Renal cortical epithelial cell (primary cell): ENCODE measurements at places on chromosomes 3 and 15. TPM values are rescaled to one million over a fixed set of nuclear protein-coding genes. Genes with fewer than 3 reads are reported as not detected.

DNA sequence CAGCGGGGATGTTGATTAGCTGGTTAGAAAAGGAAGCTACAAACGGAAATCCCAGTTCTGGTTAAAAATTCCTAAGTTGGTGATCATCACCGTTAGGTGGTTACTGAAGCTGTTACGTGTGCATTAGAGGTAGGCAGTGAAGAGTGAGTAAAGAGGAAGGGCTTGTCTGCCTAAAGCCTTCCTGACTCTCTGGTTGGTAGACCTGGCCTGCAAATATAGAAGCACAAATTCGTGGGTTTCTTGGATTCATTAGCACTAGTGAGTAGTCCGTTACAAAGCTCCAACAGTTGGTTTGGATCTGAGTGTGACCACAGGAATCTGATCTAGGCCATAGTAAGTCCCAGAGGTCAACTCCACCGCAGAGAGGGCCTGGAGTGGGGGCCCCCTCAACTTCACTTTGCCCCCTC is 174.0 kb upstream of the TP63 start:
- peak; percentile 77 for DNase-seq

GRCh38 chr3:192188218-192188835 is 539.0 kb downstream of the FGF12 start:
- DNase-seq, result peak; percentile 44

DNA sequence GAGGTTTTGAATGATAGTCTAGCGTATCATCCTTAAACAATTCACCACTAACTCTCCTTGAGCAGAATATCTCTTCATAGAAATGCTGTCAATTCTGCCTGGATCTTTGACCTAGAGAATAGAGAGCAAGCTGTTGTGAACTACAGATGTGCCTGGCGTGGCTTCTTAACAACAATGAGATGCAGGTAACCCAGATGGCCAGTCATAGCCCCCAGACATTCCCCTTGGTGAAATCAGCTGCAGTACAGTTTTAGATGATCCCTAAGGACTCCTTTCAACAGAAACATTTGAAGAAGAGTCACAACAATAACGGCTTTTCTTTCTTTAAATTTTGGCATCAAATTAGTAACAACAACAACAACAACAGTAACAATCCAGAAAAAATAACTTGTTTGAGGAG is 1041.3 kb downstream of the ROBO1 start:
- no peak for DNase-seq

DNA sequence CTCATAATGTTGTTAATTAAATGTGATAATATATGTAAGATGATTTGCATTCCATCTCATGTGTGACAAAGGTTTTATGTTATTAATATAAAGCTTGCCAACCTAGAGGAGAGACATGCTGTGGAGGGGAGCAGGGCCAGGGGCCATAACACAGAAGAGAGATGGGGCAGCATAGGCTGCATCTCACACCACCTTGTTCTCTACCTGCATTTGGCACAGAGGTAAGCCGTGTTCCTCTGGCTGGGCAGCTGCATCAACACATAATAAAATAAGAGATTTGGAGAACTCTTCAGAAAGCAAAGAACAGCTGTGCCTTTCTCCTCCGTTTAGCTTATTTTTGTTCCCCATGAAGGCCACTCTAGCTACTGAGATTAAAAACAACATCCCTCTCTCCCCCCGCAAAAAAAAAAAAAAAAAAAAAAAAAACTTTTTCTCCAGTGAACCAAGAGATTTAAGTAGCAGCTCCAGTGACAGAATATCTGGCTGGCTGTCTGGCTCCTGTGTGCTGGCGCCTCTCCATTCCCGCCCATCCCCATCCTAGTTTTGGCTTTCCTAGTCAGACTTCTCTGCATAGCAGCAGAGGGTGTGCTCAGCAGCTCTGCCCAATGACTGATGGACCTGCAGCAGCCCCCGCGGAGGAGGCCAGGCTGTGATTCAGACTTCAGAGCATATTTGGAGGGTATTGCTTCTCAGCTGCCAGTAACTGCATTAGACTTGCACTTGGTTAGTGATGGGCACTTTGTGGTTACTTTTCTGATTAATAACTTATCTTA is 52.2 kb upstream of the STXBP5L start:
- DNase-seq, result peak; percentile 14

DNA sequence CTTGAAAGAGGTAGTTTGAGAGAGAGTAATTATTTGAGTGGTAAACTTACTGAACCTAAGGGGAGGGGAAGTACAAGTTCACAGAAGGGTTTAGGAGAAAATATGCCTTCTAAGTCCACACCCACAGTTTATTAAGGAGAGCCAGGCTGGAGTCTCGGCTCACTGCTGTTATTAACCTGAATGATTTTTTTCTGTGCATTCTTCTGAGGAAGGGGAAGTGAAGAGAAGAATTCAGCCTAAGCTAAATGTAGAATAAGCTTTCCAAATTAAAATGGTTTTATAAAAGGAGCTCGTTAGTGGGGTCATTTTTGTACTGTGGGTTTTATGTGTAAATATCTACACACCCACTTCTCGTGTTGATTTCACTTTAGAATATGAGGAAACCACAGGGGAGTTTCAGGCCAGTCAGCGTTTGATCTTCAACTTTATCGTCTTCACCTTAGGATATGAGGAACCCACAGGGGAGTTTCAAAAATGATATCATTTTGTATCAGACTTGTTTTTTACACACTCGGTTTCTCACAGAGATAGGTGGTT is 1.5 kb downstream of the WHAMM start:
- peak; percentile 61 for DNase-seq

DNA sequence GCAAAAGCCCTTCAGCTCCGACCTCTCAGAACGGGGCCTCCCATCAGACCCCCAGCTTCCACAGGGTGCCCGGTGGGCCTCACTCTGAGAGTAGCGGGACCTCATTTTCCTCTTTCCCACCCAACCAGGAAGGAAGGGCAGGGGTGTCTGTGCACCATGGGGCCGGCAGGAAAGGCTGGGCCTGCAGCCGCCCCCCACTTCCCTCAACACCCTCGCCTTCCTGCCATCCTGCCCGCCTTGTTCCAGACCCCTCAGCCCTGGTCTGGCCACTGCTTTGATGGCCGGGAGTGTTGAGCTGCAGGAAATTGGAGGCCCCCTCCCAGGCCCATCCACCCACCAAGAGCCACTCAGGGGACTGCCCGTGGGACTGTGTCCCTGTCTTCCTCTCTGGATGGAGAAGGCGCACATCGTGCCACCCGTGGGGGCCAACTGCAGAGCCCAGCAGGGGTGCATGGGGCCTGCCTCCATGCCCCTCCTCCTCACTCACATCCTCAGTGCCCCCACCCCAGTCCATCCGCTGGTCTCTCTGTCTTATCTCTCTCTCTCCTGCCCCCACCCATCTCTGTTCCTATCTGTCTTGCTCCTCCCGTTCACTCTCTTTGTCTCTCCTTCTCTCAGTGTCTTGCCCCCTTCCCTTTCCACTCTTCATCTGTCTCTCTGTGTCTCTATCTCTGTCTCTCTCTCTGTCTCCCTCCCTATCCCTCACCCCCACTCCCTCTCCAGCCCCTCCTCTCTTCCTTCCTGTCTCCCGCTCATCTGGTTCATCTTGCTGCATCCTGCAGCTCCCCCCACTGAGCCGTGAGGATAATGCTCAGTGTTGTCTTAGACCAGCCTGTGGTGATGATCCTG is 1.8 kb upstream of the PLXND1 start:
- peak; percentile 21 for DNase-seq

DNA sequence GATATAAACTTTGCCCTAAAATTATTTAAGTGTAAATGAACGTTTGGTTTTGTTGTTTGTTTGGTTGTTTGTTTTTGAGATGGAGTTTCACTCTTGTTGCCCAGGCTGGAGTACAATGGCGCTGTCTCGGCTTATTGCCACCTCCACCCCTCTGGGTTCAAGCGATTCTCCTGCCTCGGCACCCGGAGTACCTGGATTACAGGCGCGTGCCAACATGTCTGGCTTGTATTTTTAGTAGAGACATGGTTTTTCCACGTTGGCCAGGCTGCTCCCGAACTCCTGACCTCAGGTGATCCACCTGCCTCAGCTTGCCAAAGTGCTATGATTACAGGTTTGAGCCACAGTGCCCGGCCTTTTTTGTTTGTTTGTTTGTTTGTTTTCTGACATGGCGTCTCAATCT is 87.9 kb upstream of the CHD2 start:
- no peak for DNase-seq

Gene SEC62
- total RNA-seq, result 28.8 and 106 TPM in 2 replicates

Gene TMEM158
- total RNA-seq, result 0.35 and 6.9 TPM in 2 replicates

Gene PLD1
- 5.9 and 20.4 TPM in 2 replicates for total RNA-seq

DNA sequence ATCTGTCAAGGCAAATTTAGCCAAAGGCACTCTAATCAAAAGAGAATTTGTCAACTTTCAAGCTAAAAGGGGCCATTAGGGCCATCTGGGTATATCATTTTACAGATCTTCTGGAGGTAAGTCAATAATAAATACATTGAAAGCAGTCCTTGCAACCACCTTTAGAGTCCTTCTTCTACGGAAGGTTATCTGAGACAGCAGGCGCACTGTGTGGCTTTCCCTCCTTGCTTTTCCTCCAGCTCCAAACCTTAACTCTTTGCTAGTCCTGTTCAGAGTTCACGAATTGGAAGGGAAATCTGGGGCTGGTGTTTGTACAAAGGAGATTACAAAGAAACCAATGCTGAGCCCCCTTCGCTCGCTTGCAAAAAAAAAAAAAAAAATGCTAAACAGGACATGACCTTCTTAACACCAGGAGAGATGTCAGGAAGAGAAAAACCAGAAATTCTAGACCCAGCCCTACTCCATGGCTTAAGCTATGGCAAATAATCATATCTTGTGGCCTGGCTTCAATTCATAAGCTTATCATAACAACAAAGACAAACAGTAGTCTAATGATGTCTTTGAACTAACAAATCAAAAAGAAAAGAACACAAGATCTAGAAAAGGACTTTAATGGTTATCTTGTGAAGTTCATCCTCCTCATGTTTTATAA is 215.7 kb downstream of the STT3B start:
- no peak for DNase-seq

DNA sequence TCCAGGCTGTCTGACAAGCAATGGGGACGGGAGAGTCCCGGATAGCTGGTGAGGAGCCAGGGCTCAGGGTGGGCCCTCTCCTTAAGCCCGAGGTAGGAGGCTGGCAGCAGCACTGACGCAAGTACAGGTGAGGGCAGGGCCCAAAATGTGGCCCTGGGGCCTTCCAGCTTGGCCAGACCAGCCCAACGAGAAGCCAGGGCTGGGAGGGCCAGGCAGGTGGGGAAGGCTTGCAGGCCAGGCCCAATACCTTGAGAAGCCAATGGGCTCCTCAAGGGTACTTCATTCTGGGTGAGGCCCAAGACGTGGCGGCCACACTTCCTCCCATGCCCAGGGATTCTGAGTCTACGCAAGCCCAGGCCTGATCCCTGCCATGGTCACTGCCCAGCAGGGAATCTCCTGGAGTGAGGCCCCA is 37.2 kb downstream of the AMOTL2 start:
- DNase-seq, result no peak

Gene GP5
- total RNA-seq, result under 0.01 and 0.10 TPM in 2 replicates

Gene GOLGA6B
- total RNA-seq, result not detected in 2 replicates

DNA sequence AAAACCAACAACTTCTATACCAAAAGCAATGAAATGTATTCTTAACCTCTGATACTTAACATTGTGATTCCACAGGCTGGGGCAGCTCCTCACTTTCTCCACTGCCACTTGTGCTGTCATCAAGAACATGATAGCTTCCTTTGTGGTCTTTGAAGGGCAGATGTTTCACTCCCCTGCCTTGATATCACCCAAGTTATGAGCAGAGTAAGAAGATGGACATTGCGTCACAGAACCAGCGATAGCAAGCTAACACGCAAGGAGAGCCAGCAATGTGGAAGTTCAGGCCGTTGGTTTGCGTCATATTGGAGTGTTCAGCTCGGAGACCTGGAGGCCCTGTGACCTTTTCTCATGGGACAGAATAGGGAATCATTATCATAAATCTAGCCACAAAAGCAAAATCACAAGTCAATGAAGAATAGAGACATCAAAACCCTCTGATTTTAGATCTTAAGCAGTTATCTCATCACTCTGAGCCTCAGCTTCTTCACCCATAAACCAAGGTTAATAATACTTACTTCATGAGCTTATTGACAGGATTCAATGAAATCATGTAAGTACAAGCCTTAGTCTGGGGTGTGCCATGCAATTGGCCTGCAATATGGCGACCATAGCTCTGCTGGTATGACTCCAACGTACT is 183.8 kb upstream of the THBS1 start:
- DNase-seq, result no peak

DNA sequence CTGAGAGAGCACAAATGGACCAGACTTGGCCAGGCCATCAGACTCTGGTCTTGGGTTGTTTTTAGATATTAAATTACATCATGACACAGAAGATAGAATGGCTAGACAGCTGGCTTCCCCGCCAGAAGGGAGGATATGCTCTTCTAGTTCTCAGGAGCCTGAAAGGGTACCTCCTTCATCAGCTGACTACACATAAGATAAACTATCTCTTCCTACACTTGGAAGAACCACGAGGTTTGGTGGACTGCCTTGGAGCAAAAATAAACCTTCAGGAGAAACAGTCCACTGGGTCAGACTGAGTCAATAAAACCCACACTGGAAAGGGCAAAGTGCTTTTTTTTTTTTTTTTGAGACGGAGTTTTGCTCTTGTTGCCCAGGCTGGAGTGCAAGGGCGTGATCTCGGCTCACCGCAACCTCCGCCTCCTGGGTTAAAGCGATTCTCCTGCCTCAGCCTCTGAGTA is 26.3 kb upstream of the DYNC1LI1 start:
- DNase-seq, result peak; percentile 32

DNA sequence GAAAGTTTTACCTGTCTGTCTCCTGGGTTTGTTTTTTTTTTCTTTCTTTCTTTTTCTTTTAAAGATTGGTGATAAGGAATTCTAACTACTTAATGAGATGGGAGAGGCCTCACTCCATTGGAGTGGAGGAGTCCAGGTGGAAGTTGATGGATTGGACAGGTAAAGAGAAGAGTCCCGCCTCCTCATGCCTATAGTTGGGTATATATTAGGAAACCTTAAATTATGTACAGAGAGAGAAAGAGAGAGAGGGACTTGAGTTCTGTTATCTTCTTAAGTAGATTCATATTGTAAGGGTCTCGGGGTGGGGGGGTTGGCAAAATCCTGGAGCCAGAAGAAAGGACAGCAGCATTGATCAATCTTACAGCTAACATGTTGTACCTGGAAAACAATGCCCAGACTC is 158.2 kb downstream of the TP63 start:
- DNase-seq, result no peak

Gene CAMKV
- total RNA-seq, result under 0.01 TPM in 1 of 2 replicates, not detected in the other

DNA sequence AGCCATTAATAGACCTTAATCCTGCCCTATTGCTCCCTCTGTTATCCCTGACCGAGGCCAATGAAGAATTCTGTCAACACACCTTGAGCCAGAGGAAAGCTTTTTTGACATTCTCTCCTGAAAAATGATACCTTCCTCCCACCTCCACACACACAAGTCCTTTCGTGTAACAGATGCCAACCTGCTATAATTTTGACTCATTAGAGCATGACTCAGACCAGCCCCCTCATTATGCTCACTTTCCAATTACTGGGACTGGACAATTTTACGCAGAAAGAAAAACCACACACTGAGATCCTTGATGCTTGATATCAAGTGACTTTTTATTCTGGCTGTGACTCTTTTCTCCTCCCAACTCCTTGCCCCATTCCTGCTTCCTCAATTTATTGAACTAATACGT is 50.9 kb downstream of the LSAMP start:
- DNase-seq, result peak; percentile 3

- no peak for DNase-seq
Observed at GRCh38 chr3:170383567-170383966, 26.1 kb downstream of the SKIL start.
